ENCODE measurements at places on chromosomes 6 and 20.

DNA sequence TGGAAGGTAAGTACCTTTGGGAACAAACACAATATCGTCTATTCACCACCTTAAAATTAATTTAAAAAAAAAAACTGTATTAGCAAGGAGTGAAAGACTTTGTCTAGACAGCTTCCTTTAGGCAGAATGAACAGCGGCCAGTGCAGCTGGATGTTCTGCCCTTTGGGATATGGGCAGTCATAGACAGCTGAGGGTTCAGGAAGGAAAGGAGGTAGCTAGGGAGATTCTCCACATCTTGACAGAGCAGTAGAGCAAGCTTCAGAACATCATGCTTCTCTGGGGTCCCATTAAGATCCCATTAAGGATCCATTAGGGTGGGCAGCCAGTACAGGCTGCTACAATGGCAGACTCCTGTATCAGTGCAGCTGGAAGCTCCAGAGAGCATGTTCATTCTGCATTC is 46.5 kb upstream of the PLCB4 start:
- no peak for DNase-seq

- DNase-seq, result no peak
These were observed 4.4 kb upstream of the LMBRD1 start for GRCh38 chr6:69801225-69801624.

DNA sequence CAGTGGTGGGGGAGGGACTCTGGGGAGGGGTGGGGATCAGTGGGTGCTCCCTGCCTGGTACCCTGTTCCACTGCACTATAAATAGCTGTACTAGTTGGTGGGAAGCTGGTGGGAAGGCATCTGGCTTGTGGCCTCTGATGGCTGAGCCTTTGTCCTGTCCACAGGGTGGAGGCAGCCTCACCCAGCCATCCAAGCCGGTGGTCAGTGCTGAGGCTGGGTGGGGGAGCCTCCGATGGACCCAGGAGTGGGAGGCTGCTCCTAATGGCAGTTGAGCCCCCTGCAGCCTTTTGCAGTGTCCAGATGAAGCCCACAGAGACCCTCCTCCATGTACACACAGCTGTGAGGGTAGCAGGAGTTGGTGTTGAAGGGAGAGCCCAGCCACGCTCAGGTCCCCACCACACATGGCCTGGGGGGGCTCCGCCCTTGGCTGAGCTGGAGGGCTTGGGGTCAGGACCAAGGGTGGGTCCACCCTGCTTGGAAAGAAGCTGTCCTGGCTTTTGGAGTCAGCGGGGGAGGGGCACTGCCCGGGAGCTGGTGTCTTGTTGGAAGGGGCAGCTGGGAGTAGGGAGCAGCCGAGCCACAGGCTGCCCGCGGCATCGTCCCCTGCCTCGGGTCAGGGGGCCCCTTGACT is 2.5 kb downstream of the PPDPF start:
- DNase-seq, result no peak

- DNase-seq, result no peak
These were observed 31.9 kb downstream of the CDKAL1 start for GRCh38 chr6:20566109-20566508.

DNA sequence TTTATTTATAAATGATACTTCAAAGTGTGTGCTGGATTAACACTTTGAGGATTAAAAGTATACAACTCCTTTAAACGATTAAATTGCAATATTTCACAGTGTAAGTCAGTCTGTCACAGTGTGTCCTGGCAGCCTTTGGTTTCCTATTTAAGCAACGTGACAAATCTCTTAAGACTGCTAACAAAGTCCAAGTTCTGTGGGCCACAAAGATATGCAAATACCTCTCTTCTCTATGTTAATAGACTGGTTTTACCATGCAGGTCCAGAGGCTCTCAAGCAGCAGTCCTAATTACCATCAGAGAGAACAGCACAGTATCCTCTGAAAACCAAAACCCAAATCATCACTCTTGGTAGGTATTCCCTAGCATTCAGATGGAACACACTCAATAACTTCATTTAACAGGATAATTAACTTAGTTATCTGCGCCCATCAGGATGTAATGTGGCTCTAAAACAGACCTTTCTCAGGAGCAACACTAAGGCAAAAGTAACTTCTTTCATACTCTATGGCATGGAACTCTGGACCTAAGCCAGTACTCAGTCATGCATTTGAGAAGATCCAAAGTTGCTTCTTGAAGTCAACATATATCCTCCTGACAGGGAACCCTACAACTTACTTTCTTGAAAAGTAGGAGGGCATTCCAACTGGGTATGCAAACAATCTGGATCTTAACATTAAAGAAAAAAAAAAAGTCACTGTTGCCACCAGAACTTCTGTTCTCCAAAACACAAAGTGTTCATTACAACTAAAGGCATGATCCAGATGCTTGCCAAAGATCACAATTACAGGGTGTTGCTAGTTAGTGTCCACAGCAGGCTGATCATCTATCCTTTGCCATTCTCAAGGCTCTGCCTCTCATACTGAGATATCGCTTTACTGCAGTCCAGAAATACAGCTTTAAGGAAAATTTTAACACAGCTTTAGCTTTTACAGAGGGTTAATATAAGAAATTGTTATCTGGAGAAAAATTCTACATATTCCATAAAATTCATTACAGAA is 53.2 kb downstream of the MAN1A1 start:
- no peak for DNase-seq

- no peak for DNase-seq
These were observed 19.5 kb downstream of the NDUFAF4 start for GRCh38 chr6:96878143-96878542.

DNA sequence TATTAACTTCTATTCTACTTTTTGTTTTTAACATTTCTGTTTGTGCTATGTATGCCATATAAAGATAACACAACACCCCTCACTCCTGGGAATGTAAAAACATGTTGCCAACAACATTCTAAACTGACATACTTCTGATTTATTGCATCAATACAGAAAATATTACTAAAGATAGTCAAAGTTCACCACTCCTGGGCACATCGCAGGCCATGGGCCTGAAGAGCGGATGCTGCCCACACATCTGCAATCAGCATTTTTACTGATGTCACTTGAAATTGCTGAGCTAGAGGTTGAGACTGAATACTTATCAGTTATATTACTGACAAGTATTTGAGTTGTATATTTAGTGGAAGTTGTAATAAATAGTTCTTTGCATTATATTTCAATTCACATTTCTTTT is 711.9 kb upstream of the EPHA7 start:
- no peak for DNase-seq
